ENCODE measurements at places on chromosomes 3 and 15.

- DNase-seq: no peak
These were observed 62.8 kb downstream of the SGO1 start for GRCh38 chr3:20123131-20123652.

- DNase-seq: no peak
These were observed 55.7 kb downstream of the RIOX2 start for GRCh38 chr3:97916576-97916975.

DNA sequence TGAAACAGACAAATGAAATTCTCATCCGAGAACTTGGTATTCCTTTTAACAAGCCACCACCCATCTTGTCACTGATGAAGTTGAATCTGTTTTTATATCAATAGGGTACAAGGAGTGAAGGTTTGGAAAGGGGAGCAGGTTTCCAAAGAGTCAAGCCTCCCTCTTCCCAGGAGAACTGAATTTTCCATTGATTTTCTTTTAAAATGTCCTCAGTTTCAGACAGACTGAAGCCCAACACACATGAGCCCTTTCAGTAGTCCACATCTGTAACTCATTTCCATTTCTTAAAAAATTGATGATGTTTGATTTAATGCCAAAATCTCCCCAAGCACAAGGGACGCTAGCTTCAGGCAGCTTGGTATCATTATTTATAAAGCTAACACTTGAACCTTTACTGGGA, 187.7 kb downstream of the FOXB1 start:
- DNase-seq: no peak

DNA sequence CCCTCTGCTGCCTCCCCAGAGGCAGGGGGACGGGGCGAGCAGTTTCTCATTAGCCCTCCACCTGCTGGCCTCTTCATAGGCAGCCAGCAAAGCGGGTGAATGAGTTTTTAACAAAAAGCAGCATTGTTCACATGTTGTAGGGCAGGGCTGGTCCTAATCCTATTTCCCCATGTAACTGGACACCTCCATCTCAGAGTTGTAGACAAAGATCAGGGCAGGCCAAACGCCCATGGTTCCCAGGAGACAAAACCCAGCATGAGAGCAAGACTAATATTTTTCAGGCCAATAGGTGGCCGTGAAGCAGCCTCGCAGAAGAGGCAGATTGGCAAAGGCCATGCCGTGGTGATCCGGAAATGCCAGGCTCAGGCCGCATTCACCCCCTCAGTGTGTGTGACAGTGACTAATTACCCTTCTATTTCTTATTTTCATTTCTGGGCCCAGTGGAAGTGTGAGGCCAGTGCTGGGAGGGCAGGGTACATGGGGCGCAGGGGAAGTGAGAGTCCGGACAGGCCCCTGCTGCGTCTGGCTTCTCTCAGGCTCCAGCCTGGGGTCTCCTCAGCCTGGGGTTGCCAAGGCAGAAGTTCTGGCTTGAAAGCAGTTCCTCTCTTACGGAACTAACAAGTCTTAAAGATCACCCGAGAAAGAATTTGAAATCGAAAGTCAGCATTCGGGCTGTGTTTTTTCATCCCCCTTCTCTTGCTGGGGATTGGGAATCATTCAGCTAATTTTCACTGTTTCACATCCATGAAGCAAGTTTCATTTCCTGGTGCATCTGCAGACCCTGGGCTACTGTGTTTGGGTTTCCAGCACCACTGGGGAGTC, 64.8 kb downstream of the BOC start:
- DNase-seq: peak; percentile 88

GRCh38 chr3:43582866-43583265, 38.9 kb downstream of the ANO10 start:
- DNase-seq: no peak

DNA sequence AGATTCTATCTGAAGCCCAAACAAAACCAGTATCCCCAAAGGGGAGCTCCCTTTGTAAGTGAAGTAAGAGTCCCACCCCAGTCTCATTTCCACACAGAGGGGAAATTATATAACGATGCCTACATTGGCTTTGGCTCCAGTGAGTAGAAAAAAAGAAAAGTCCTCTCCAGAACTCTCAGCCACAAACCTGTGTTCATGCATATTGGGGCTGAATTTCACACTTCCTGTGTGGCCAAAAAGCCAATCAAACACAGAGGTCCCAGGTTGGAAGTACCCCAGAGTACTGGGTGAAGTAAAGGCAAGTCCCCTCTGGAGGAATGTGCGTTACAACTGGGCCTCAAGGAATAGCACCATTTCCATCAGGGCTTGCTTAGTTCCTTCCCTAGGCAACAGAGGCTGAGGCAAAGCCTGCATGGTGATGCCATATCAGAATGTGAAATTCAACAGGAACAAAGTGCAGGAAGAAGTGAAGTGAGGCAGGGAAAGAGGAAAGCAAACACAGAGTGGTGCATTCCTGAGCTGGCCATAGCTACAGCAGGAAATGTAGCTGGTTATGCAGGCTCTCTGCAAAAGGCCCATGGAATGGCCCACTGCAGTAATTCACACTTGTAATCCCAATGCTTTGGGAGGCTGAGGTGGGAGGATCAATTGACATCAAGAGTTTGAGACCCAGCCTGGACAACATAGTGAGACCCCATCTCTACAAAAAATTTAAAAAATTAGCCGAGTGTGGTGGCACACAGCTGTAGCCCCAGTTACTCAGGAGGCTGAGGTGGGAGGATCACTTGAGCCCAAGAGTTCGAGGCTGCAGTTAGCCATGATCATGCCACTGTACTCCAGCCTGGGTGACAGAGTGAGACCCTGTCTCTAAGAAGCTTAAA, 16.6 kb upstream of the CX3CR1 start:
- DNase-seq: no peak

- no peak for DNase-seq
These were observed 224.4 kb upstream of the STRIT1 start for GRCh38 chr3:155517903-155518302.

GRCh38 chr3:184143327-184143726, 8.2 kb downstream of the EIF2B5 start:
- DNase-seq: no peak

DNA sequence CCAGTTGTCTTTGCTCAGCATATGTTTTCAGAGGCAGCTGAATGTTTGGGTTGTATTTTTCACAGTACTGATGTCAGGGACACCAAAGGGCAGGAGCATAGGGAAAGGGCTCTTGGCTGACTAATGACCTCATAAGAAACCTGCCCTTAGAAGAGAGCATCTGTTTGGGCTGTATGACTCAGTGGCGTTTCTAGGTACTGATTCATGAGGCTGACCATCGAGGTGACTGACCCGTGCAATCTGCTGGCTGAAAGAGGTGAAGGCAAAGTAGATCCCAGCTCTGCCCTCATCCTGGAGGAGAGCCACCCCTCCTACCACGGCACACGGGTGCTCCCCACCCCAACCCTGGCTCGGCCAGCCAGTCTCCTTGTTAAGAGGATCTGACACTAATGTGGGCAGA, 8.3 kb downstream of the LMCD1 start:
- peak; percentile 31 for DNase-seq

GRCh38 chr3:130341882-130342281, 3.6 kb upstream of the COL6A5 start:
- no peak for DNase-seq

GRCh38 chr15:61318802-61319525, 89.9 kb upstream of the RORA start:
- no peak for DNase-seq

GRCh38 chr3:122668930-122669730, 11.5 kb upstream of the PARP14 start:
- no peak for DNase-seq

GRCh38 chr3:64039332-64039731, 16.0 kb upstream of the PSMD6 start:
- DNase-seq: no peak

GRCh38 chr15:52261498-52262242, 33.9 kb downstream of the MYO5C start:
- peak; percentile 43 for DNase-seq

DNA sequence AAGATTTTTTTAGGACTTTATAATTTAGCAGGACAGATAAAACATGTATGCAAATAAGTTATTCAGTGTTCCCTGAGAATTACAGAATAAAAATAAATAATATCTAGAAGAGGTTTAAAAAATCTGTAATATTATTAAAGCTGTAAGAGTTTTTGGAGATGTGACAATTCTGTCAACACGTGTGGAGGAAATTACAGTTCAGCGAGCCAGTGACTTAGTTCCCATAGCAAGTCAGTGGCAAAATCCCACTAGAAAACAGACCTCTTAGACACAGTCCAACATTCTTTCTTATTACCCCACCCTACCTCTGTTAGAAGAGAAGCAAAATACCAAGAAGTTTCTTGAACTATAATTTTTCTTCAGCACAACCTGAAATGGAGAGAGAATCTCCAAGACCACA, 16.2 kb upstream of the DENND6A start:
- no peak for DNase-seq

- no peak for DNase-seq
These were observed 73.5 kb downstream of the GOLGA8G start for GRCh38 chr15:28459279-28459678.

- no peak for DNase-seq
These were observed 23.1 kb downstream of the PTX3 start for GRCh38 chr3:157459706-157460105.

- peak; percentile 9 for DNase-seq
These were observed 35.6 kb upstream of the LIPC start for GRCh38 chr15:58396181-58396580.

DNA sequence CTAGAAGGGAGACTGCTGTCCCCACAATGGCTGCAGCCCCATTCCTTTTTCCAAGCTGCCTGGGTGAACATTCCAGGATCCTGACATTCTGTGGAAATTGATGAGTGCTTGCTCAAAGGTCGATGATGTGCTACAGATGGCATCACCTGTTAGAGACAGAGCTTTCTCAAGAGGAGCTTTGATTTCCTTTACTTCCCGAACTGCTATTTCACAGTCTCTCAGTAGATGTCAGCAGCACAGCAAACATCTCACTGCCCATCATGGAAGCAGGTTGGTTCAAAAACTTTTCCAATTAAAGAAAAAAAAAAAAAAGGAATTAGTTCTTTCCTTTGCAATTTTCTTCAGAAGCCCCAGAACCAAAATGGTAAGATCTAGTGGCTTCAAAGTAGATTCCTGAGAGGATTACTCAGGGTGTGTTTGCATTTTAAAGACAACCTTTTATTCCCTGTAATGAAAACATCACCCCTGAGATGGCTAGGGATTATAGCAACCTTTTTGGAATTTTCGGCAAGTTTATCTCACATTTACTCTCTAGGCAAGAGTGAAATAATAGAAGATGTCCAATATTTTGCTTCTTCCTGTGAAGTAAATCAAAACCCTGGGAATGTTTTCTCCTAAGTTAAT, 44.8 kb downstream of the POLR2M start:
- no peak for DNase-seq

- DNase-seq: no peak
These were observed 118.1 kb downstream of the EBLN2 start for GRCh38 chr3:73179601-73180000.

GRCh38 chr3:144488927-144489326, 517.3 kb downstream of the DIPK2A start:
- no peak for DNase-seq

DNA sequence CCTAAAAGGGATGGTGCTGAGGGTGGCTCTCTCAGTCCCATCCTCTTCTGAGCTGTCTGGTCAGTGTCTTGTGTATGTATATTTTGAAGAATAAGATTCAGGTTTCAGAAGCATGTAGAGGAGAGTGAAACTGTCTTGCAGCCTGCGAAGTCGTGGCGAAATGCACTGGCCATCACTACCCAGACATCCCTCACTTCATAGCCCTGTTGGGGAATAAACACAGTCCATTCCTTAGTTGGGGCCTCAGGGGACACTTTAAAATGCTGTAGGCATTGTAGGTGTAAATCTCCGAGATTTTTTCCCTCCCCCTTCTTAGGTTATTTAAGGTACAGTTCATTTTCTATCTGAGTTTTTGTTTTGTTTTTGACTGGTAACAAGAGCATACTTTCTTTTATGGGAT, 93.8 kb downstream of the DNASE1L3 start:
- no peak for DNase-seq

GRCh38 chr15:47177177-47177576, 540.1 kb upstream of the SEMA6D start:
- no peak for DNase-seq

GRCh38 chr3:99957151-99957796, 139.6 kb downstream of the CMSS1 start:
- no peak for DNase-seq

DNA sequence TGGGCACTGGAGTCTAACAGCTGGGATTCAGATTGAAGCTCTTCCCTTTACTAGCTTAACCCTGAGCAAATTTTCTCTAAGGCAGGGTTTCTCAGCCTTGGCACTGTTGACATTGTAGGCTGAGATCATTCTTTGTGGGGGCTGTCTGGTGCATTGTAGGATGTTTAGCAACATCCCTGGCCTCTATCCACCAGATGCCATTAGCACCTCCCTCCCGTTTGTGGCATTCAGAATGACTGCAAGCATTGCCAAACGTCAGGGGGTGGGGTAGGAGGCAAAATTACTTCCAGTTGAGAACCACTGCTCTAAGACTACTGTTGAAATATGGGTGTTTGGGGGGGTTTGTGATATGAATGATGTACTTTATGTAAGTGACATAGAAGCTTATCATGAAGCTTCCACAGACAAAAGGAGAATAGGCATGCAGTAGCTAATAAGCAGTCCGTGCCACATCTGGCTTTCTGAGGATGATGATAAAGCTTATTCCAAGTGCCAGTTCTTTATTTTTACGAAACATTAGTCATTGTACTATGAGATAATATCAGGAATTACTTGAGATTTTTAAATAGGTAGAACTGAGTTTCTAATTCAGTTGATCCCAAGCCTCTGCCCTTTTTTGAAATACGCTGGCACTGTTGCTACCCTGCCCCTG, 39.3 kb downstream of the NKIRAS1 start:
- DNase-seq: no peak

DNA sequence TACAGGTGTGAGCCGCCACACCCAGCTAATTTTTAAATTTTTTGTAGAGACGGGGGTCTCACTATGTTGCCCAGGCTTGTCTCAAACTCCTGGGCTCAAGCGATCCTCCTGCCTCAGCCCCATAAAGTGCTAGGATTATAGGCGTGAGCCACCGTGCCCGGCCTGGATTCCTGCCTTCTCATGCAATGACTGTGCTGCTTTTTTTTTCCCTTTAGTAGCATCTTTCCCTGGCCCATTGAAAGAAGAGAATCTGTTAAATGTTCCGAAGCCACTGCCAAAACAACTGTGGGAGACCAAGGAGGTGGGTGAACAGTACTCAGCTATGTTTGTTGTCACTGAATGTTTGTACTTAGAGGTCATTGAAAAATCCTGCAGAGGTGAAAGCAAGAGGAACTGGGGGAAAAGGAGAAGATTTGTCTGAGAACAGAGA, 88.0 kb downstream of the CRTC3 start:
- no peak for DNase-seq

DNA sequence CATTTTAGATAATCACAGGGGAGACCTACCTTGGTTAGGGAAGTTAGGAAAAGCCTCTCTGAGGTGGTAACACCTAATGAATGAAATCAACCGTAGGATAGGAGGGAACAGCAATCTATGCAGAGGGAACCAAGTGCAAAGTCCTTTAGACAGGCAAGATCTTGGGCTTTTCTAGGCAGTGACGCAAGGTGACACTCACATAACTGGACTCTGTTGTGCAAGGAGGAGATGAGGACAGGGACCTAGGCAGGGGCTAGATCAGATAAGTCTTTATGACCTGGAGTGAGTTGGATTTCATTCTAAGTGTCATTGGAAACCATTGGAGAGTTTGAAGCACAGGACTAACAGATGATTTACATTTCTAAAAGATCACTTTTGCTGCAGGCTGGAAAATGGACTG, 4.6 kb upstream of the LMOD3 start:
- no peak for DNase-seq

- DNase-seq: no peak
These were observed 257.5 kb downstream of the MFSD1 start for GRCh38 chr3:159059395-159059794.

- no peak for DNase-seq
These were observed 93.6 kb upstream of the OSTN start for GRCh38 chr3:191105418-191105817.

Measured in smooth muscle cell of the brain vasculature (primary cell).